ENCODE measurements at places on chromosomes 6 and 20.

DNA sequence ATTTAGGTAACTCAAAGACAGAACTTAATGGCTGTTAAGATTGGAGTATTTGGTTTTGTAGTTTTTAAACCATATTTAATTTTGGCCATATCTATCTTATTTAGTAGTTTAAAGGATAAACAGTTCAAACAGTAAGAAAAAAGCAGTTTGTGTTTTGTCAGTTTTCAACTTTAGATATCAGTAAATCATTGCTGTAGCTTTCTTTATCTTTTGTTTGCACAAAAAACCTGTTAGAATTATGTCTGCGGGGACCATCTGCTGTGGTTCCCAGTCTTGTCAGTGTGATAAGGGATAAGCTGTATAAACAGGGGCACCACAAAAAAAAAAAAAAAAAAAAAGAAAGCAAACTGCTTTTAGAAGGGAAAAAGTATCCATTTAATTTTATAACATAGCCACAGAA, 40.9 kb downstream of the CDKAL1 start:
- no peak for DNase-seq

- DNase-seq, result no peak
Measured at GRCh38 chr20:12928358-12928754, 80.4 kb upstream of the SPTLC3 start.

DNA sequence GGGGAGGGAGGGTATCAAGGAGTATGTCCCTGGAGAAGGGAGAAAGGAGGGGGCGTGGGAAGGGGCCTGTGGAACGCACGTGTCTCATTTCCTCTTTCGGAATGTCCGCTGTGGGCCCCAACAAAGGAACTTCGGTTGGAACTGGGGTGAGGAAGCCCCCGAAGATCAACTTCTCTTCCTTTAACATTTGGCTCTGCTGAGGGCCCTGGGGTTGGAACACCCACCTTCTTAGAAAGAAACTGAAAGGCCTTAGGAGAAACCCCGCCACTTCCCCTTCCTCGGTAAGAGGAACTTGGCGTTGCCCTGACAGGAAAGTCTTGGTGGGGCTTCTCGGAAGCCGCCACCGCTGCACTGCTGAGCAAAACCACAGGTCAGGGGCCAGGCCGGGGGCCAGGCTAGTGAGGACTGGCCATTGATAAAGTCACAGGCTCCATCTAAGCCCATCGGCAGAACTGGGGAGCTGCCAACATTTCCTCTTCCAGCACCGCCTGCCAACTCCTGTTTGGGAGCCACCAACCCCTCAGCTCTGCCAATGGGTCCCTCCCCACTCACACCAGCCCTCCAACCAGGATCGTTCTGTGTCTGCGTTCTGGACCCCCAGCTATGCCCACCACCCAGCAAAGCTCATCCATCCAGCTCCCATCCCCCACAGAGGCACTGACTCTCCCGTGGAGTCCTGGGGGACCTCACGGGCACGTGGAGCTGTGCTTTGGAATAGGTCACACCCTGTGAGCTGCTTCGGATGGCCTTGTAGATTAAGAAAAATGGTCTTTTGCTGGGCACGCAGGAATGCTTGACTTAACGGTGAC, 44.8 kb downstream of the FGD2 start:
- DNase-seq, result no peak

DNA sequence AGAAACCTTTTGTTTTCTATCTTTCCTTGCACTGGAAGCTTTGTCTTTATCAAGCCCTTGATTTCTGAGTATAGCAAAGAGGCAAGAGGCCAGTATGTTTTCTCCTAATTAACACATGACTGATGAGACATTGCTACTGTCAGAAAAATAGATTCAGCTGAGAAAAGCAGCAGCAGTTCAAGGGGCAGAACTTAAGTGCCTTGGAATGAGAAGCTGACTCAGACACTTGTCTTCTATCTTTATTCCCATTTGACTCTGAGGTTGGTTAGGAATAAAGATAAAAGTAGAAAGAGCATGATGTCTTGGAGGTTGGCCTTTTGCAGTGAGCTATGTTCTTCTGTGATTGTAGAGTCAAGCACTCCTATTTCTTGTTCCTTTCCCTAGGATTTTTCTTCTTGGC, 79.1 kb upstream of the MAN1A1 start:
- DNase-seq, result no peak

GRCh38 chr6:42168650-42169049, 4.5 kb upstream of the GUCA1A start:
- DNase-seq, result no peak

All from Daoy (cell line).